Airway epithelial cell (primary cell): ENCODE measurements at places on chromosomes 2 and 18. TPM values are rescaled to one million over a fixed set of nuclear protein-coding genes. Genes with fewer than 3 reads are reported as not detected.

The CKAP2L gene
- total RNA-seq: 10.9 and 15.3 TPM in 2 replicates

The BUB1 gene
- 19.9 and 31.2 TPM in 2 replicates for total RNA-seq

The CCDC141 gene
- total RNA-seq: not detected in 2 replicates

The APLF gene
- 1.6 and 2.3 TPM in 2 replicates for total RNA-seq

The SFT2D3 gene
- total RNA-seq: 4.9 and 7.9 TPM in 2 replicates

The EGR4 gene
- not detected in 2 replicates for total RNA-seq

The AQP12B gene
- total RNA-seq: not detected in 2 replicates

The DSG2 gene
- total RNA-seq: 63.6 and 93.5 TPM in 2 replicates

The AP1S3 gene
- total RNA-seq: 49.8 and 75.5 TPM in 2 replicates
